Small intestine (tissue), 16 donors: ENCODE measurements at places on chromosomes 3 and 15. TPM values are rescaled to one million over a fixed set of nuclear protein-coding genes. Genes with fewer than 3 reads are reported as not detected.

GRCh38 chr3:46660543-46661523 lies 32.6 kb downstream of the ALS2CL start:
- DNase-seq, result no peak

- no peak for DNase-seq
Observed at GRCh38 chr3:88940296-88940695, 167.1 kb upstream of the EPHA3 start.

DNA sequence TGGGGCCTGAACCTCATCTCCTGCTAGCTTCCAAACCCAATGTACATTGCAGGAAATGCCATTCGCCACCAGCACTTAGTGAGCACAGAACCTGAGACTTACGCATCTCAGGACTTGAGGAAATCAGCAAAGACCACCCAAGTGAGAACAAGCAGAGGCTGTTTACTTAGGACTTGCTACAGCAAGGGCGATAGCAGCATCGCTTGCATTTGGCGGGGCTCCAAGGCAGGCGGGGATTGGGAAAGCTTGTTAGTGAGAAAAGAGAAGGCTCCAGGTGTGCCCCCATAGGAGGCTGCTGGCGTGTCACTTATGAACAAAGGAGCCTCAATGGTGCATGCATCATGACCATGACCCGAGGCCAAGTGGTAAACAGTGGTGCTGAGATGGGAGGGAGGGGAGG lies 19.7 kb downstream of the SLC6A20 start:
- DNase-seq, result no peak

- DNase-seq, result no peak
Observed at GRCh38 chr3:139291276-139292051, 52.4 kb upstream of the MRPS22 start.

GRCh38 chr3:3586336-3586735 lies 212.9 kb upstream of the LRRN1 start:
- no peak for DNase-seq

DNA sequence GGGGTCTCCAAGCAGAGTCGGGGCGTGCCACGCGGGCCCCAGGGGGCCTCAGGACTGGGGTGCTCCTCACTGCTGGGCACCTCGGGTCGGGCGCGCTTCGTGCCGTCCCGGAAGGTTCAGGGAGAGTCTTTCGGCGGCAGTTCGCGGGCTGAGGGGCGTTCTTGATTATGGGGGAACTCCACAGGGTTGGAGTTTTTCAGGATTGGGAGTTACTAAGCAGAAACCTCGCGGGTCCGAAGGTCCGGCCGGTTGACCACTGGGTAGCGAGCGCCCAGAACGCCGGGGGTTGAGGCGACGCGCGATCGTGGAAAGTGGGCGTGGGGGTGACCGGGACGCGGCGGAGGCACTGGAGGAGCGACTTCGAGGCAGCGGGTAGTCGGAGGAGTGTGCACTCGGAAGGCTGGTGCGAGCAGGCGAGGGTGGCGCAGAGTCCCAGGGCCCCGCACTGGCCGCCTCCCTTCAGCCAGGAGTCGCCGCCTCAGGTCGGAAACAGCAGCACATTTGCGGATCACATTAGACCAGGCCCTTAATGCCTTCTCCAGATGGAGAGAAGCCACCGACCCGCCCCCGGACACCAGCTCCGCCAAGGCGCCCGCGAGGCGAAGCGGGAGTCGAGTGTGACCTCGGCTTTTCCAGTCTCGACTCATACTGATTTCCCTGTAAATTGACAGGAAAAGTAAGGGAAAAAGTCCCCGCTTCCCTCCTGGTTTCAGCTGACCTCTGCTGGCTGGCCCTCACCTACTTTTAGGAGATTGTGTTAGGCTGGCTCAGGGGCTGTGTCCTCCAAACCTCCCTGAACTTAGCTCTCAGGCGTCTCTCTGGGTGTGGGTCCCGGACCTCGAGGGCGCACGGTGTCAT lies 685 bp downstream of the ADAMTSL3 start:
- DNase-seq, result peak; percentile 6

- DNase-seq, result no peak
Observed at GRCh38 chr15:90013503-90013937, 12.4 kb downstream of the ZNF710 start.

- DNase-seq, result no peak
Observed at GRCh38 chr15:64379216-64379960, 1.9 kb downstream of the PCLAF start.

- peak; percentile 48 for DNase-seq
Observed at GRCh38 chr3:71530903-71531530, 52.5 kb downstream of the FOXP1 start.

- peak; percentile 40 for DNase-seq
Observed at GRCh38 chr3:137105277-137105977, 147.6 kb downstream of the IL20RB start.

DNA sequence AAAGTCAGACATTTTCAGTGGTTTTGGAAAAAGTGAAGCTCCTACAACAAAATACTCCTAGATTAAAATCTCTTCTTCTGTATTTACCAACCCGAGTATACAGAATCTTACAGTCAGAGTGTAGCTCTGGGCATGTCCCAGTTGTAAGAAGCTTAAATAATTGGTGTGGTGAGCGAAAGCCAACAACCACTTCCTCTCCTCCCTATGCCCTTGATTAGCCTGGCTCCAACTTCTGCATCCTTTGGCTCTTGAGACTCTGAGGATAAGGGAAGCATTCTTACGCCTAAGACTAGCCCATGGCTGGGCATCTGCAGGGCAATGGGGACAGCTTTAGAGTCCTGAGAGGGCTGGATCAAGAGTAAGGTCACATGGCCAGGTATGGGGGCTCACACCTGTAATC lies 25.5 kb downstream of the RFT1 start:
- DNase-seq, result no peak

DNA sequence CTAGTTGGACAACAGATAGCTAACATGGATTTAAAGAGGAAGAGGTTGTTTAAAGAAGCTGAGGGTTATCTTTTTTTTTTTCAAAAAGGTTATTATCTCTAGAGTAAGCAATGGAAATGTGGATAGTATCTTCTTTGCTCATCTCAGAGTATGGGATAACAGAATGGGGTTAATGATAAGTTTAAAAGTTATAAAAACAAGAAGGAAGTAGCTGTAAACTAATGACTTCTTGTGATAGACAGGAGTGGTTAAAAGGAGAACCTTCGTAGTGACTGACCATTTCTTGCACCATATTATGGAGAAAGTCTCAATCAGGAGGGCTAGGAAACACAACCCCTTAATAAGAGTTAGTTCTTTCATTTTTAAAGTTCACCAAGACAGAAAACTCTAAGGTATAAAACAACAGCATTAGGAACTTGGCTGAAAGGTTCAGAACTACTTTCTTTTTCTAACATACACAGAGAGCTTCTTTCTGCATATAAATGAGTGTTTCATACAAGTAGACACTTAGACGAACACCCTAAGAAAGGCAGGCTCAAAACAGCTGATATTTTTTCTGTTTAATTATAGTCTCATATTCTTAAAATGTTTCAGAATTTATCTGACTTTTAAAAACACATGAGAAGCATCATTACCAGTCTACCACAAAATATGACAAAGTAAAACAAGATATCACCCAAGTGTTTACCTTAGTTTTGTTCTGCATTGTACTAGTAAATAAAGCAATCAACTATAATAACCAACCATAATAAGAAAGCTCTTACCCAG lies 140.0 kb downstream of the MEIS2 start:
- peak; percentile 21 for DNase-seq

- DNase-seq, result no peak
Observed at GRCh38 chr15:80403712-80404056, 498 bp upstream of the ARNT2 start.

- no peak for DNase-seq
Observed at GRCh38 chr3:106120356-106120755, 251.5 kb upstream of the CBLB start.

DNA sequence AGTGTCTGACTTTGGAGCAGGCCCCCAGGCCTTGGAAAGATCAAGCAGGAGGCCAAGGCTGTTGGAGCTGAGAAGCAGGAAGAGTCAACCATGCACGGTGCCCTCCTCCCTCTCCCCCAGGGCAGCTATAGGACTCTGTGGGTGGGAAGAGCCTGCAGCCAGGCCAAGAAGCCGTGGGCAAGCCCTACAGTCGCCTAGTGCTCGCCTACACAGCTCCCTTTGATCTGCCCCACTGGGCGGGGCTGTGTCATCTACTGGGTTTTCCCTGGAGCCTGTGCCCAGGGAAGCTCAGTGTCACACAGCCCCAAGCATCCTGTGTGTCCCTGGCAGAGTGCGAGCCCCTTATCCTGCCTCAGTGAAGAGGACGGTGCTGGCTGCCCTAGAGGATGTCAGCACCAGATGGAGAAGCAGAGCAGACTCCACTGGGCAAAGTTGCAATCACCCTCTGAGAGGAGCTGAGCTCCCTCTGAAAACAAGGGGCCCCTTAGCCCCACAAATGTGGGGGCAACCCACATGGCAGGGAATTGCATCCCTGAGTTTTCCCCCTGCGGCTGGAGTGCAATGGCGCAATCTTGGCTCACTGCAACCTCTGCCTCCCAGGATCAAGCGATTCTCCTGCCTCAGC lies 72.2 kb downstream of the KLF13 start:
- DNase-seq, result peak; percentile 31

The ITIH1 gene
- 0.13 TPM for polyA plus RNA-seq

The TM6SF1 gene
- polyA plus RNA-seq, result 0.45 TPM

The ECE2 gene
- 0.04 TPM for polyA plus RNA-seq

The AP3B2 gene
- polyA plus RNA-seq, result not detected

The SEMA6D gene
- polyA plus RNA-seq, result 55.6 TPM
